NCI-H524 (cell line): ENCODE measurements at places on chromosomes 1 and 21.

GRCh38 chr1:183583466-183583865, 6.8 kb downstream of the NCF2 start:
- DNase-seq, result no peak

- no peak for DNase-seq
Measured at GRCh38 chr1:29835874-29836273, 599.6 kb downstream of the PTPRU start.

DNA sequence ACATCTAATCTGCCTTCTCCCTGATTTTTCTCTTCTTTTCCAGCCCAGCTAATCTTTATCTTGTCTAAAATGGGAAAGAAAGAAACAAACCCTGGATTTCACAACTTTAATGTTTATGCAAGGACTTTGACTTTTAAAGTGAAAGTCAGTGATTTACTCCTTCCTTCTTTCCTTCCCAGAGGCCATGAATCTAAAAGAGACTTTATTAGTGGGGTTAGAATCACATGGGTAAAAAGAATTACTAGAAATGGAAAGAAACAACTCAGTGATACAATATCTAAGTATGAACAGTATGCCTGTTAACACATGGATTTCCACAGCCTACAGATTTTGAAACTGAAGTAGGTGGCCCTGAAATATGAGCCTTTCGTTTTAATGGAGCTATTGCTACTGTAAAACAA, 59.8 kb upstream of the KCNK2 start:
- no peak for DNase-seq

DNA sequence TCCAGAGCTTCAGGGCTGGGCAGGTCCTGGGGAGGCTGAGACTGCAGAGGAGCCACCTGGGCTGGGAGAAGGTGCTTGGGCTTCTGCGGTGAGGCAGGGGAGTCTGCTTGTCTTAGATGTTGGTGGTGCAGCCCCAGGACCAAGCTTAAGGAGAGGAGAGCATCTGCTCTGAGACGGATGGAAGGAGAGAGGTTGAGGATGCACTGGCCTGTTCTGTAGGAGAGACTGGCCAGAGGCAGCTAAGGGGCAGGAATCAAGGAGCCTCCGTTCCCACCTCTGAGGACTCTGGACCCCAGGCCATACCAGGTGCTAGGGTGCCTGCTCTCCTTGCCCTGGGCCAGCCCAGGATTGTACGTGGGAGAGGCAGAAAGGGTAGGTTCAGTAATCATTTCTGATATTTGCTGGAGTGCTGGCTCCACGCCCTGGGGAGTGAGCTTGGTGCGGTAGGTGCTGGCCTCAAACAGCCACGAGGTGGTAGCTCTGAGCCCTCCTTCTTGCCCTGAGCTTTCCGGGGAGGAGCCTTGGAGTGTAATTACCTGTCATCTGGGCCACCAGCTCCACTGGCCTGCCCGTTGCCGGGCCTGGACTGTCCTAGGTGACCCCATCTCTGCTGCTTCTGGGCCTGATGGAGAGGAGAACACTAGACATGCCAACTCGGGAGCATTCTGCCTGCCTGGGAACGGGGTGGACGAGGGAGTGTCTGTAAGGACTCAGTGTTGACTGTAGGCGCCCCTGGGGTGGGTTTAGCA, 9.3 kb downstream of the MYBPH start:
- peak; percentile 30 for DNase-seq

DNA sequence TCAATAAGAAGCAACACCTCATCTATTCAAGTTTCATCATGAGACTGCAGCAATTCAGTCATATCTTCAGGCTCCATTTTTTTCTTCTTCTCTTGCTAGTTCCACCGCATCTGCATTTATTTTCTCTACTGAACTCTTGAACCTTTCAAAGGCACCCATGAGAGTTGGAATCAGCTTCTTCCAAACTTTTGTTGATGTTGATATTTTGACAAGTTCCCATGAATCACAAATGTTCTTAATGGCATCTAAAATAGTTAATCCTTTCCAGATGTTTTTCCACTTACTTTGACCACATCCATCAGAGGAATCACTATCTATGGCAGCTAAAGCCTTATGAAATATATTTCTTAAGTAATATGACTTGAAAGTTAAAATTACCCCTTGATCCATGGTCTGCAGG, 434.3 kb downstream of the GPATCH2 start:
- no peak for DNase-seq

DNA sequence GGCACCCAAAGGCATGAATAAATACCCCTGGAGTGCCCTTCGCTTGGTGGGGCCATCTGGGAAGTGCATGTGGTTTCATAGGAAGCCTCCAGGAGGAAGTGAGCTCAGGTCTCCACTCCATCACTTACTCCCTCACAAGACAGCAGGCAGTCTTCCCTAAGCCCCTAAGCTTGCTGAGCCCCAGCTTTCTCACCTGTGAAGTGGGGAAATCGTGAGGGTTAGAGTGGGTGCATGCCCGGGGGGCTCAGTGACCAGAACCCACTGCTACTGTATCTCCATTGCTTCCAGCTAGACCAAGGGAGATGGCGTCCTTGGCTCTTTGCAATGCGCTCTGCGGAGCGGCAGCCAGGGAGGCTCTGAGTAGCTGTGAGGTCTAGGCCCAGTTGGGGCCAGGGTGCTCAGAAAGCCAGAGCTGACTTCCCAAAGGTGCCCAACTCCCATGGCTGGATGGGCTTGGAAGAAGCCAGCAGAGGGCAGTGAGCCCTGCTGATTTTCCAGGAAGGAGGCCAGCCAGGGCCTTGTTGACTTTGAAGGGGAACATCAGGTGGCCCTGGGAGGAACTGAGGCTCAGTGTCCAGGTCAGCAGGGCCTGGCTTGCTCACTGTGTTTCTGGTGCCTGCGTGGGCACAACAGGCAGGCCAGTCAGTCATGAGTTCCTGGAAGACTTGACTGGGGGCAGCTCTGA, 27.3 kb downstream of the CDCP2 start:
- no peak for DNase-seq

DNA sequence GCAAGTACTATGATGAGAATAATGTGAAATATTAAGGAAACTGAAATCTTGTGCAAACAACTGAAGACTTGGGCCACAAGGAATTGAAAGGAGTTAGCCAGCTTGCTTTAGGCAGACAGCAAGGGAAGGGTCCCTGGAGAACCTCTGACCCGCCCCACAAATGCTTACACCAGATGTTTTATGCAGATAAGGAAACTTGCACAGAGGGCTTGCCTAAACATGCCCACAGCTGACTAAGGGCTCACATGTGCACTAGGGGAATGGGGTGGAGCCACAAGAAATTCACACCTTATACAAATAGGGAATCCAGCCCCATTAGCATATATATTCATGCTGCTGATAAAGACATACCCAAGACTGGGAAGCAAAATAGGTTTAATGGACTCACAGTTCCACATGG, 86.1 kb upstream of the CYYR1 start:
- DNase-seq, result peak; percentile 5
